ENCODE measurements at places on chromosomes 13 and 19.

- H3K4me3 ChIP-seq, result no peak overlapping the region
- no peaks in the 10 kb centered on the region for H3K36me3 ChIP-seq
- H3K27ac ChIP-seq, result no peak overlapping the region
- H3K27me3 ChIP-seq, result no peaks in the 10 kb centered on the region
- no peak for DNase-seq
Observed at GRCh38 chr13:22017226-22017625, 346.4 kb downstream of the FGF9 start.

DNA sequence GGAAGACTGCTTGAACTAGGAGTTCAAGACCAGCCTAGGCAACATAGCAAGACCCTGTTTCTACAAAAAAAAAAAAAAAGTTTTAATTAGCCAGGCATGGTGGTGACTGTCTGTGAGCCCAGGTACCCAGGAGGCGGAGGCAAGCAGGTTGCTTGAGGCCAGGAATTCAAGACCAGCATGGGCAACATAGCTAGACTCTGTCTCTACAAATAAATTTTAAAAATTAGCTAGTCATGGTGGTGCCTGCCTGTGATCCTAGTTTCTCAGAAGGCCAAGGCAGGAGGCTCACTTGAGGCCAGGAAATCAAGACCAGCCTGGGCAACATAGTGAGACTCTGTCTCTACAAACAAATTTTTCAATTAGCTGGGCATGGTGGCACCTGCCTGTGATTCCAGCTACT, 6.1 kb downstream of the INSR start:
- DNase-seq, result no peak
- H3K36me3 ChIP-seq, result no peaks in the 10 kb centered on the region
- H3K27me3 ChIP-seq, result no peaks in the 10 kb centered on the region
- no peak overlapping the region for H3K27ac ChIP-seq

- H3K36me3 ChIP-seq, result no peaks in the 10 kb centered on the region
- no peaks in the 10 kb centered on the region for H3K4me1 ChIP-seq
- H3K27me3 ChIP-seq, result no peaks in the 10 kb centered on the region
- no peak for DNase-seq
Observed at GRCh38 chr13:45826731-45827130, 24.8 kb downstream of the SIAH3 start.

DNA sequence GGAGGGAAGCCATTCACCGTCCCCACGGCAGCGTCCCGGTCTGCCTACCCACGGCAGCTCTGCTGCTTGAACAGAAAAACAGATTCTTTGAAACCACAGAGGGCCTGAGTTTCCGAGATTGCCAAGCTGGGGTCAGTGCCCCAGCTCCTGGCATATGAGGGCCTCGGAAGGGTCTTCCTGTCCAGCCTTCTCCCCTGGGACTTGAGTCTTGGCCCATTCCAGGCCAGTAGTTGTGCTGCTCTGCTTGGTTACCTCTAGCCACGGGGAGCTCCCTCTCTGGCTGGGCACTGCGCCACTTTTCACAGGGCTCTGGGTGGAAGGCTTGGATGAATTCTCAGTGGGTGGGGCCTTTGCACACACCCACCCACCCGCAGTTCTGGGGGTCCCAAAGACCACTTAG, 8.6 kb upstream of the SPIB start:
- no peaks in the 10 kb centered on the region for H3K4me1 ChIP-seq
- no peak for DNase-seq
- H3K27me3 ChIP-seq, result no peaks in the 10 kb centered on the region

GRCh38 chr19:33437821-33438671, 64.5 kb downstream of the CEBPG start:
- no peak overlapping the region for H3K4me3 ChIP-seq
- H3K27me3 ChIP-seq, result no peaks in the 10 kb centered on the region
- no peak overlapping the region for H3K27ac ChIP-seq
- 0 out of 2 replicates have a peak, but pooled peaks cover 2% of the 10 kb centered on the region for H3K4me1 ChIP-seq

DNA sequence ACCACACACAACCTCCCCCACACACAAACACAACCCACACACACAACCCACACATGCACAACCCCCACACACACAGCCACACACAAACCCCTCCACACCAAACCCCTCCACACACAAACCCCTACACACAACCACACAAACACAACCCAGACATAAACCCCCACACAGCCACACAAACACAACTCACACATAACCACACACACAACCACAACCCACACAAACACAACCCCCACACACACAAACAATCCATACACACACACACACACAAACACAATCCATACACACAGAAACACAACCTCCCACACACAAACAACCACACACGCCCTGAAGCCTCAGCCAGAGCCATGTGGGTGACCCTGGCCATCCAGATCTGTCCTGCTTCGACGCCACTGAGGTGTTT, 30.0 kb upstream of the ISYNA1 start:
- no peak overlapping the region for H3K27ac ChIP-seq
- DNase-seq, result no peak
- peaks cover 18% of the 10 kb centered on the region for H3K4me1 ChIP-seq
- H3K4me3 ChIP-seq, result no peak overlapping the region

- H3K4me3 ChIP-seq, result no peak overlapping the region
- no peaks in the 10 kb centered on the region for H3K4me1 ChIP-seq
- H3K27ac ChIP-seq, result no peak overlapping the region
- DNase-seq, result no peak
Observed at GRCh38 chr13:78228940-78229339, 310.3 kb upstream of the EDNRB start.

GRCh38 chr19:43592800-43593350, 3.1 kb downstream of the IRGQ start:
- H3K27me3 ChIP-seq, result no peaks in the 10 kb centered on the region
- no peak for DNase-seq
- peaks cover 6% of the 10 kb centered on the region for H3K36me3 ChIP-seq

DNA sequence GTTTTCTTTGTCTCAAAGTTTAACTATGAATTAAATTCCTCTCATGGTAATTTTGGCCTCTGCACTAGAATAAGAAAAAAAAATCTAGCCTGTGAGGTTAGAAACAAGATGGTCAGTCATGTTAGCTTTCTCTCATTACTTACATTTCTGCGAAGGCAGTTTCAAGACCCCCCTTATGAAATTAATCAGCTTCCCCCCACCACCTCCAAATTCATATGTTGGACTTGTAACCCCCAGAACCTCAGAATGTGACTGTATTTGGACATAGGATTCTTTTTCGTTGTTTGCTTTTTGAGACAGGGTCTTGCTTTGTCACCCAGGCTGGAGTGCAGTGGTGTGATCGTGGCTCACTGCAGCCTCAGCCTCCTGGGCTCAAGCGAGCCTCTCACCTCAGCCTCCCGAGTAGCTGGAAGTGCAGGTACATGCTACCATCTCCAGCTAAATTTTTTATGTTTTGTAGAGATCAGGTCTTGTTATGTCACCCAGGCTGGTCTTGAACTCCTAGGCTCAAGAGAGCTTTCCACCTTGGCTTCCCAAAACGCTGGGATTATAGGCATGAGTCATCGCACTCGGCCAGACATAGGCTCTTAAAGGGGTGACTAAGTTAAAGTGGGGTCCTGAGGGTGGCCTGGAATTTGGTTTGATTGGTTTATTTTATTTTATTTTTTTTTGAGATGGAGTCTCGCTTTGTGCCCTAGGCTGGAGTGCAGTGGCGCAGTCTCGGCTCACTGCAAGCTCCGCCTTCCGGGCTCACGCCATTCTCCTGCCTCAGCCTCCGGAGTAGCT, 1.4 kb downstream of the PLA2G4C start:
- no peaks in the 10 kb centered on the region for H3K36me3 ChIP-seq
- no peak overlapping the region for H3K27ac ChIP-seq
- H3K4me3 ChIP-seq, result no peak overlapping the region
- H3K27me3 ChIP-seq, result no peaks in the 10 kb centered on the region
- DNase-seq, result no peak

DNA sequence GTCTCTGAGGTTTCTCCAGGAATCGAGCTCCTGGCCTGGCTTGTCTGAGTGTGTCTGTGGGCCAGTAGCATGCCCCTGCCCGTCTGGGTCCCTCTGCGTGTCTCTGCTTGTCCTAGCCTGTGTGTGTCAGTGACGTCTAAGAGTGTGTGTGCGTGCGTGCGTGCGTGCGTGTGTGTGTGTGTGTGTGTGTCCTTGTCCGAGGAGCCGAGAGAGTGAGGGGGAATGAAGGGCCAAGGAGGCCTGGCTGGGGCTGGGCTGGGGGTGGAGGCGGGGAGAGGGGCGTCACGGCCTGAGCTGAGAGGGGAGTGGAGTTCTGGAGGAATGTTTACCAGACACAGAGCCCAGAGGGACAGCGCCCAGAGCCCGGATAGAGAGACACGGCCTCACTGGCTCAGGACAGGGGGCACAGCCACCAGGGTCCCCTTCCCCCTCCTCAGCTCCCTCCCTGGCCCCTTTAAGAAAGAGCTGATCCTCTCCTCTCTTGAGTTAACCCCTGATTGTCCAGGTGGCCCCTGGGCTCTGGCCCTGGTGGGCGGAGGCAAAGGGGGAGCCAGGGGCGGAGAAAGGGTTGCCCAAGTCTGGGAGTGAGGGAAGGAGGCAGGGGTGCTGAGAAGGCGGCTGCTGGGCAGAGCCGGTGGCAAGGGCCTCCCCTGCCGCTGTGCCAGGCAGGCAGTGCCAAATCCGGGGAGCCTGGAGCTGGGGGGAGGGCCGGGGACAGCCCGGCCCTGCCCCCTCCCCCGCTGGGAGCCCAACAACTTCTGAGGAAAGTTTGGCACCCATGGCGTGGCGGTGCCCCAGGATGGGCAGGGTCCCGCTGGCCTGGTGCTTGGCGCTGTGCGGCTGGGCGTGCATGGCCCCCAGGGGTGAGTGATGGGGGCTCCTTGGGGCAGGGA, at the start of gene AXL:
Gene AXL (plus strand): TSS at position 609 of the 893 bp plus-strand sequence. CDS start 170 bp downstream, at position 779.
- H3K27ac ChIP-seq, result peak within 1 kb of the TSS; percentile 84
- no peaks in the 10 kb centered on the region for H3K27me3 ChIP-seq
- no peak for DNase-seq
- peaks cover 28% of the 10 kb centered on the region for H3K4me1 ChIP-seq
- H3K36me3 ChIP-seq, result no peaks in the 10 kb centered on the region

- H3K36me3 ChIP-seq, result no peaks in the 10 kb centered on the region
- DNase-seq, result no peak
- no peaks in the 10 kb centered on the region for H3K4me1 ChIP-seq
- no peak overlapping the region for H3K27ac ChIP-seq
- no peaks in the 10 kb centered on the region for H3K27me3 ChIP-seq
Observed at GRCh38 chr13:109547942-109548341, 238.4 kb downstream of the IRS2 start.

GRCh38 chr13:95279016-95279415, 22.2 kb downstream of the ABCC4 start:
- peak overlapping the region; percentile 82 for H3K27ac ChIP-seq
- no peak overlapping the region for H3K4me3 ChIP-seq
- no peaks in the 10 kb centered on the region for H3K27me3 ChIP-seq
- no peaks in the 10 kb centered on the region for H3K36me3 ChIP-seq
- peaks cover 37% of the 10 kb centered on the region for H3K4me1 ChIP-seq

DNA sequence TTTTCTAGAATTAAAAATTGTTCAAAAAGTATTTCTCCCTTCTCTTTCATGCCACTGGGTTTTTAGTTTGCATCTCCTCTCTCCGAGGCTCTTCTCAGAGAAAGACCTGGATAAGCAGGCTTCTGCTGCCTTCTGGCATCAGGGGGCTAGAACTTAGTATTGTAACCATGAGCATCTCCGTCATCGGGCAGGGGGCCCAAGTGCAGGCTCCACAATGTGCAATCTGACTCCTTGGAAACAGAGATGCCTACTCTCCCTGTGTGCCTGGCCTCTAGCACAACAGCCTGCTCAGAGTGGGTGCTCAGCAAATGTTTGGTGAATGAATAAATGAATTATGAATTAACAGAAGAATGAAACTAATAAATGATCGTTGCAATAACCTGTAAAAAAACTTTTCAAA, 45.6 kb upstream of the MTIF3 start:
- H3K27ac ChIP-seq, result no peak overlapping the region
- no peaks in the 10 kb centered on the region for H3K4me1 ChIP-seq
- DNase-seq, result no peak
- no peaks in the 10 kb centered on the region for H3K36me3 ChIP-seq
- H3K27me3 ChIP-seq, result no peaks in the 10 kb centered on the region

DNA sequence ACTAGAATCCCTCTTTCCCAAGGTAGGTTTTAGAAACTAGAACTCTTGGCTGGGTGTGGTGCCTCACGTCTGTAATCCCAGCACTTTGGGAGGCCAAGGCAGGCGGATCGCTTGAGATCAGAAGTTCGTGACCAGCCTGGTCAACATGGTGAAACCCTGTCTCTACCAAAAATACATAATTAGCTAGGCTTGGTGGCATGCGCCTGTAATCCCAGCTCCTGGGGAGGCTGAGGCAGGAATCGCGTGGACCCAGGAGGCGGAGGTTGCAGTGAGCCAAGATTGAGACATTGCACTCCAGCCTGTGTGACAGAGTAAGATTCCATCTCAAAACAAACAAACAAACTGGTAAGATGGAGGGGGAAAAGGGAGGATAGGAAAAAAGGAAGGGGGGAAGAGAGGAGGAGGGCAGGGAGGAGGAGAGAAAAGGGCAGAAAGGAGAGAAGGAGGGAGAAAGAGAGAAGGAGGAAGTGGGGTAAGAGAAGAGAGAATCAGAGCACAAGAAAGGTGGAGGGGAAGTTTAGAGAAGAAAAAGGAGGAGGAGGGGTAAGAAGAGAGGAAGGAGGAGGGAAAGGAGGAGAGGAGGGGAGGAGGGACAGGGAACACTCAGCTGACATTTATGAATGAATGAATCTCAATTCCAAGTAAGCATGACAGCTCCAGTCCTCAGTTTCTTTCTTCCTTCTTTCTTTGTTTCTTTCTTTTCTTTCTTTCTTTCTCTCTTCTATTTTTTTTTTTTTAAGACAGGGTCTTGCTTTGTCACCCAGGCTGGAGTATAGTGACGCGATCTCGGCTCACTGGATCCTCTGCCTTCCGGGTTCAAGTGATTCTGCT, 2.6 kb upstream of the SLC27A1 start:
- no peak for DNase-seq
- no peaks in the 10 kb centered on the region for H3K36me3 ChIP-seq
- peaks cover 6% of the 10 kb centered on the region for H3K4me1 ChIP-seq
- no peaks in the 10 kb centered on the region for H3K27me3 ChIP-seq
- H3K4me3 ChIP-seq, result no peak overlapping the region
- no peak overlapping the region for H3K27ac ChIP-seq

GRCh38 chr13:48985756-48986155, 10.0 kb downstream of the FNDC3A start:
- no peak overlapping the region for H3K4me3 ChIP-seq
- no peak for DNase-seq
- H3K4me1 ChIP-seq, result no peaks in the 10 kb centered on the region
- H3K36me3 ChIP-seq, result no peaks in the 10 kb centered on the region
- H3K27me3 ChIP-seq, result no peaks in the 10 kb centered on the region

DNA sequence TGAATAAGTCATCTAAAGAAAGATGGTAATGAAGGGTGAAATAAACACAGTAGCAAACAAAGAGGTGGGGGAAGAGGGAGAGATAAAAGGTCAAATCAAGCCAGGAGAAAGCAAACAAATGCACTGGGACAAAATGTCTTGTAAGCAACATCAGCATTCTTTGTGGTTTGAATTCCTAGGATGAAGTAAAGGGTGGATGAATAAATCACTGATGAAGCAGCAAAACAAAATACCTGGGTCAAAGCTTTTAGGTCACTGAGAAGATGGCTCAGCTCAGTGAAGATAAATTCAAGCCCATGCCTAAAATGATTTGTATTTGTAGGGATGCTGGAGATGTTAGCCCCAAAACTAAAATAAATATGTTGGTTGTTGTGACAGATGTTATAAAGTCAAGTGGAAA, 86.5 kb upstream of the FBXL3 start:
- H3K4me3 ChIP-seq, result no peak overlapping the region
- no peak overlapping the region for H3K27ac ChIP-seq
- no peak for DNase-seq
- no peaks in the 10 kb centered on the region for H3K36me3 ChIP-seq

- peak overlapping the region; percentile 29 for H3K4me3 ChIP-seq
- peak overlapping the region; percentile 86 for H3K27ac ChIP-seq
Observed at GRCh38 chr19:47190167-47190727, 40.8 kb downstream of the BBC3 start.

- H3K4me1 ChIP-seq, result no peaks in the 10 kb centered on the region
- H3K27me3 ChIP-seq, result no peaks in the 10 kb centered on the region
- no peak for DNase-seq
- H3K27ac ChIP-seq, result no peak overlapping the region
- H3K36me3 ChIP-seq, result no peaks in the 10 kb centered on the region
- H3K4me3 ChIP-seq, result no peak overlapping the region
Observed at GRCh38 chr19:37845932-37846331, 60.5 kb downstream of the WDR87 start.
